A549 (cell line): ENCODE measurements at places on chromosomes 12 and 14.

DNA sequence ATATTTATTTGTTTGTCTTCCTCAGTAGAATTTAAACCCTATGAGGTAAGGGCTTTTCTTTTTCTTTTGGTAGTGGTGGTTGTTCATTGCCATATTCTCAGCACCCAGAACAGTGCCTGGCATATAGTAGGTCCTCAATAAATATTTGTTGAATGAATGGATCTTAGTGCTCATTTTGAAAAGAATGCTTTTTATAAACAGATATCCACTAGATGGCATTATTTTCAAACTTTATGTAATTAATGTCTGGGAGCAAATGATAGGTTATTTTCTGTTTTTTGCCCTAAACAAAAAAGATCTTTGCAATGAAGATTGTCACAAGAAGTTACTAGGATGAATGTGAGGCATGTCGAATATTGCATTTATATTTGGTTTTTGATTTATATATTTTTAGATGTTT lies 64.1 kb downstream of the RAD51B start:
- DNase-seq, result peak; percentile 18

DNA sequence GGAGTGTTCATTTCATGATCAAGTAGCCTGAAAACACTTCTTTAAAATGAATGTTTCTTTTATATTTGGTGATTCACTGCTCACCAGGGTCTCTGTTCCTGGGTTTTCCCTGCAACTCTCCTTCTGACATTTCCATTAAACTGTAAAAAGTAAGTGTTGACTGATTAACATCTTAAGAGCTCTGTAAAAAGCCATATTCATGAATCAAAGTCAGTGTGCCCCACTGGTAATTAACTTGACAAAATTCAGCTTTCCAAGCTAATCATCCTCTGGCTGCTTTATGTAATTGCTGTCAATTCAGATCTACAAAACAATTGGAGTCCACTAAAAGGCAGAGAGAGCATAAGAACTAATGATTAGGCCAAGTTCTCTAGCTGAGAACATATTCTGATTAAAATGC lies 41.6 kb downstream of the CNTN1 start:
- no peak for DNase-seq

DNA sequence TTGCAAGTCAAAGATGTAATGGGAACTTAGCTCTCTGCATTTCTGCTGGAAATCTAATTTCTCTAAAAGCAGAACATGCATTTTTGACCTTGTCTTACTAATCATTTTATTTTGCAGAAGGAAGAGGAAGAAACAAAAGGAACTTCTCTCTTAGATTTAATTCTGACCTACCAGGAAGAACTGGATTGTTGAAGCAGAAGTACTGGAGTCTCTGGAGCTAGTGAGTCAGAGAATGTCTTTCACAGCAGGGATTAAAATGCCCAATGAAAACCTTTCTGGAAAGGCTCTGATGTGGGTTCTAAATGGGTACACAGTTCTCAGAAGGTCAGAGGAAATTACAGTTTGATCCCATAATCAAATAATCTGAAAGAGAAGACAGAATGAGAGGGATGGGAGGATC lies 70.8 kb upstream of the GNG2 start:
- DNase-seq, result no peak

GRCh38 chr12:2334689-2335088 lies 281.9 kb downstream of the CACNA1C start:
- no peak for DNase-seq

- DNase-seq, result peak; percentile 74
Measured at GRCh38 chr12:31118347-31119191, 44.9 kb downstream of the DDX11 start.

- DNase-seq, result peak; percentile 1
Measured at GRCh38 chr14:33432407-33433023, 493.8 kb downstream of the NPAS3 start.

GRCh38 chr12:69056743-69057515 lies 124.0 kb upstream of the CPM start:
- DNase-seq, result no peak

DNA sequence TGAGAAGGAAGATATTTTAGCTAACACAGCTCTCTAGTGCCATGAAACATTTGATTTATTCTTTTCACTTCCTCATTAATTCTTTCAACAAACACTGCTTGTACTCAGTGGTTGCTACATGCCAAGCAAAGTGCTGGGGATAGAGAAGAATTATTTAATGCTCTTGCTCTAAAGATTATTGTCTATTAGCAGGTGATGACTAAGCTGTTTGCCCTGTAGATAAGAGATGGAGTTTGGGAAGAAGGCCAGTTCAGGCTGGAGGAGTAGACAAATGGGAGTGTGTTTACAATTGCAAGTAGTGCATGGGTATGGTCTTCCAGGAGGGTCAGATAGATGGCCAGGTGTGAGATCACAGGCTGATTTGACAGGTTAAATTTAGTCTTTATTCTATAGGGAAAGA lies 99.8 kb upstream of the SEL1L start:
- no peak for DNase-seq

DNA sequence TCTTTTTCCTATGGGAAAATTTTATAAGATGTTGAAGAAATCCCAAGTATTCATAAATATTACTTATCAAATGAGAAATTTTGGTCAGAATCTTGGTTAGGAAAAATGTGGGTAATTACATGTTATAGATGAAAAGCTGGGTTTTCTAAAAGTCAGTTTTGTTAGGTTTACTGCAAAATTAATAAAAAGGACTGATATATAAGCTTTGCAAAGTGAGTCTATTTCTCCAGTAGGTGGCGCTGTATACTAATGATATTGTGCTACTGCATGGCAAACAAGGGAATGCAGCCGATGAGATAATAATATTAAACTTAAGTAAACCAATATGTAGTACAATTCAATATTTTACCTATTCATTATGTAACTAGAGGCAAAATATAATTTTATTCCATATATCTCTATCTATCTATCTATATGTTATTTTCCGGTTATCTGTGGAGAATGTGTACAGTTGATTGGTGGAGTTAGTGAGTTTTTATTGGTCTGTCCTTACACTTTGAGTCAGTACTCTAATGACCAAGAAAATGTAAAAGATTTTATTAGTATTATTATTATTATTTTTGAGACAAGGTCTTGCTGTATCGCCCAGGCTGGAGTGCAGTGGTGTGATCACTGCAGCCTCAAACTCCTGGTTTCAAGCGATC lies 32.9 kb downstream of the MIPOL1 start:
- DNase-seq, result peak; percentile 70

DNA sequence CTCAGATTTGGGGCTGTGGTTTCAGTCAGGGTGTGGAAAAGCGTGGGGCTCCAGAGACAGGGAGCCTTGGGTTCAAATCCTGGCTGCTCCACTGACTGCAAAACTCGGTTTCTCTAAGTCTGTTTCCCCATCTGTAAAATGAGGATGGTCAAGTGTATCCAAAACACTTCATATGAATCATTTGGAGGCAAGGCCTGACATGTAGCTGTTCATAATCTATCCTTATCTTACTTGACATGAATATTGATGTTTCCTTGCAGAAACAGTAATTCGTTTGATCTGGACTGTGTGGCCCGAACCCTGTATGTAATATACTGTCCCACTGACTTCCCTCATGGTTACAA lies 1.5 kb upstream of the CCDC63 start:
- no peak for DNase-seq

DNA sequence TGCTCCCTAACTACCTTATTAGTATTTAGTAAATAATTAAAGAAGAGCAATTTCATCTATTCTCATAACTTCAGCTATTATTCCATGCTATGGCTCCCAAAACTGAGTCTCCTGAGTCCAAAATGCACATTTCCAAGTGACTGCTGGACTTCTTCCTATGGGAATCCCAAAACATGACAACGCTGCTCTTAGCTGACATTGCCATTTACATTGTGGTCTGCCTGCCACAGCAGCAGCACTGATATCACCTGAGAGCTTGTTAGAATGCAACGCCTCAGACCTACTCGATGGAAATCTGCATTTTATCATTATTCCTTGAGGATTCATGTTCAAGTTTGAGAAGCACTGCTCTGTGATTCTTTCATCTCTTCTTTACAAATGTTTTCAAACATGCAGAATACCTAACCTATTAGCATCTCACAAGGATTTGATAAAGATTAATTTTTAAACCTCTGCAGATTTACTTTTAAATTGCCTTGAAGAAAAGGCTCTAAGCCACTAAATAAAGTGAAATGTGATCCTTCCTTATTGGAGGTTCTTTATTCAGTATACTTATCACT lies 77.7 kb downstream of the SEC23A start:
- no peak for DNase-seq
